Activated CD4-positive, alpha-beta T cell treated with anti-CD3 and anti-CD28 coated beads, Interleukin-2, amount 10 ng/mL, durations not matched to agents 7 days and 5 days (primary cell): ENCODE measurements at places on chromosomes 11 and 22.

DNA sequence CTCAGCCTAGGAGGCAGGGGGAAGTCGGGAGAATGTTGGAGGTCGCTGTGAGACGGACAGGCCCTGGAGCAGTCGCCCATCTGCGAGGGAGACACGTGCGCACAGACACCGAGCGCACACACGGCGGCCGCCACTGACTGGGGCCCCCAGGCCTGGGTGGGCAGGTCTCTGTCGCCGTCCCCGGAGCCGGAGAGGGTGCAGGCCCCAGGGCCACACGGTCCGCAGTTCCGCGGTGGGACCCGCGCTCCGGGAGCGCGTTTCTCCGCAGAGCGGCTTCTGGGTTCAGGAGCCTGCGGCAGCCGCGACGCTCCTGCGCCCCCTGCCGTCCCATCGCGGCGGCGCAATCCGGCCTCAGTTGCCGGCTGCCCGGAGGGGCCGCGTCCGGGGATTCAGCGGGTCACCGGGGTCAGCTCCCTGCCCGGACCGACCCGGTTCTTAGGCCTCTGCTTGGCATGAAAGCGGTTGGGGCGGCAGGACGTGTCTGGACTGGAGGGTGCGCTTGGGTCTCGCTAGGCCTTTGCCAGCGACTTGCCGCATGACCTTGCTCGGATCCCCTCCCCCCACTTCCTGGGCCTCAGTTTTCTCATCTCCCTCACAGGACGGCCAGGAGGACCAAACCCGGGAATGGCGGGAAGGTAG is 31.2 kb downstream of the PDE2A start:
- DNase-seq = peak; percentile 55

DNA sequence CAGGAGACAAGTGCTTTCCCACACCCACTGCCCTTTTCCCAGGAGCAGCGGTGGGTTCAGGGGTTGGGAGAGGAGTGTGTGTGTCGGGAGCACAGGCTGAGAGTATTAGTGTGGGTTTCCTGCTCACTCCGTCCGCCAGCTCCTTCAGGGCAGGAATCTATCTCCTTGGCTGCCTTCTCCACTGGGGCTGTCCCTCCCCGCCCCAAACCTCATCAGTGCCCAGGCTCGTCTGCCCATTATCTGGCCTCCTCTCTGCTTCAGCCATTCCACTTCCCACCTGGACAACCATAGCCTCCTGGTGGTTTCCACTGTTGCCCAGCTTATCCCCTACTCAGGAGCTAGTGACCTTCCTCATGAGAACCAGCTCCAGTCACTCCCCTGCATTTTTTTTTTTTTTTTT is 19.9 kb downstream of the ASPHD2 start:
- DNase-seq = no peak

GRCh38 chr11:78253797-78254196 is 65.1 kb downstream of the USP35 start:
- no peak for DNase-seq

GRCh38 chr22:45072322-45072903 is 62.6 kb upstream of the PHF21B start:
- DNase-seq = no peak

DNA sequence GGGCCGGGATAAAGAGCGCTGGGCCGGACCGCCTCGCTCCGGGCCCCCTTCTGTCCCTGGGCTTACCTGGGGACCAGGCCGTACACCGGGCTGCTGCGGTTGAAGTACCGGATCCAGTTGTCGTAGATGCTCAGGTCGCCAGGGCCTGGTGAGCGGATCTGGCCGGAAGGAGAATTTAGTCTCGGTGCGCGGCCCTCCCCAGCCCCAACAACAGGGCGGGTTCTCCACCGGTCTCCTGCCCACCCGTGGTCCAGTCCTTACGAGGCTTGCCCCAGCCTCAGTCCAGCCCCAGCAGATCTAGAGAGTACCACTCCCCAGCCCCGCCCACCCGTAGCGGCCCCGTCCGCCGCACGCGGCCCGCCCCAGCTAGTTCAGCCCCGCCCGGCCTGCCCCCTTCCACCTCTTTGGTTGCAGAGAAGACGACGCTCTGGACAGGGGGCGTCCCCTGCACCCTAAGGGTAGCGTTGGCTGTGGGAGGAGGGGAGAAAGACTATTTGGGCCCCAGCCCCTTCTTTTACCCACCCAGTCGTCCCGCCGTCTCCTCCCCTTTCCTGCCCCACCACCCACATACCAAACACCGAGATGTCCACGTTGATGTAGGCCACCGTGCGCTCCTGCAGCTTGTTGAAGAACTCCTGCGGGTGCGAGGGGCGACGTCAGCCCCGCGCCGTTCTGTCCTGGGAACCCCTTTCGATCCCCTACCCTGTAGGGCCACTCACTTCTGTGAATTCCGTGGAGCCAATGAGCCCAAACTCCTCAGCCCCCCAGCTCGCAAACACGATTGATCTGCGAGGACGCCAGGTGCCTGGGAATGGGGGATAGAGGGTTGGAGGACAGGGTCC is 6.8 kb downstream of the SAC3D1 start:
- peak; percentile 20 for DNase-seq

GRCh38 chr11:15278128-15278527 is 163.4 kb downstream of the INSC start:
- DNase-seq = no peak
